ENCODE measurements at places on chromosomes 5 and 9. TPM values are rescaled to one million over a fixed set of nuclear protein-coding genes. Genes with fewer than 3 reads are reported as not detected.

DNA sequence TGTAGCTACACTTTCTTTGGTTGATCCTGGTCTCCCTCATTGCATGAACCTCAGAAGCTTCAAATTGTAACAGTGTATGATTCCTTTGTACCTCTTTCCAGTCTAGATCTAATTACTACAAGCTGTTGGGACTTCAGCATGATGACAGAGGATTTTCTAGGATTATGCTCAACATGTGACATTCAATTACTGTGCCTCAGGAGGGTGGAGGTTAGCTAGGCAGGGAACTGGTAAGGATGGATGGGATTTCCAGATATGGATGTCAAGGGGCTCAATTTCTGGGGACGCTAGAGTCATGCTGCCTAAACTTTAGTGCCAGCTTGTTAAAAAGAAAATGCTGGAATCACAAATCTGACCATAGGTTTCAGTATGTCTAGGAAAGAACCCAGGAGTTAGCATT is 29.2 kb upstream of the GLRA1 start:
- ATAC-seq = no peak

DNA sequence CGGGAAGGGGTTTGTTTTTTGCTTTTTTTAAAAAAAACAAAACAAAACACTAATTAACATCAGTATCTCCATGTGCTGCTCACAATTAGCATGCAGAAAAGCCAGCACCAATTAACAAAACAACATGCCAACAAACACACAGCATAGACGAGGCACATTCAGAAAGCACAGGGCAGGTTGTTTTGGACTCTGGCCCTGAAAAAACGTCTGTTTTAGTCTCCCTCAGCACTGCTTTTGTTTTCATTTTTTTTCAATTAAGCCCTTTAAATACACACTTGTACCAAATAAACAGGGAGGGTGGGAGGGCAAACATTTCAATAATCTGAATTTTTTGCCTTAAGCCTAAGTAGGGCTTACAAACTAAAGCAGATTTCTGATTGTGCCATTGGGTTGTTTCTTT is 309.6 kb downstream of the DTWD2 start:
- ATAC-seq = no peak

DNA sequence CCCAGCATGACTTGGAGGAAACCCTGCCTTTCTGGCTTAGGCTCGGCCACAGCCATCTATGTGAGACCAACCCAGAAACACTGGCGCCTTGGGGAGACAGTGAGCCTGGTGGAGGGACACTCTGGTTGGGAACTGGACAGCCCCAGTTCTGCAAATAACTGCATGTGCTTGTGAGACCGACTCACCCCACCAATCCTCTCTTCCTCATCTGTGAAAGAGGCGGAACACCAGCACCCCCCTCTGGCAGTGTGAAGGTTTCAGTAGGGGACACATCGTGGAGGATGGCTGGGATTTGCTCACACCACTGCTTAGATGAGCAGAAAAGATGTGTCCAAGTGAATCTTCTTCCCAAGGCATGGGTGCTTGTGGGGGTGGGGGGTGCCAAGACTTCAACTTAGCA is 43.4 kb upstream of the N4BP3 start:
- peak; percentile 38 for ATAC-seq

GRCh38 chr9:137764981-137765380 is 112.6 kb upstream of the CACNA1B start:
- ATAC-seq = peak; percentile 44

DNA sequence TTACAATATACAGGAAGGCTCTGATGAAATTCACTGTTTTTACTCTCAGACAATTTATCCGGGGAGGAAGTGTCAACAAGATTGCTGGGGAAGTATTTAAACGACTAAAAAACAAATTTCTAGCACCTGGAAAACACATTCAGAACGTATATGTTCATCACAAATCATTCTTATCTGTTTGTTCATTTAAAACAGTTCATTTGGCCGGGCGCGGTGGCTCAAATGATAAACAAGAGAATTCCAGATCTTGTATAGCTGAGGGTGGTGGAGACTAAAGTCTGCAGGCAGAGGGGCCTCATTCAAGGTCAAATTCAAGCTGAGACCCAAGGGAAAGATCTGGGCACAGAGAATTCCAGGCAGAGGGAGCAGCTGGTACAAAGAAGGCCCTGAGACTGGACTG is 90.0 kb downstream of the STK10 start:
- no peak for ATAC-seq

GRCh38 chr9:106893088-106893487 is 30.1 kb downstream of the ZNF462 start:
- no peak for ATAC-seq

GRCh38 chr5:14353726-14354474 is 210.8 kb downstream of the TRIO start:
- no peak for ATAC-seq

DNA sequence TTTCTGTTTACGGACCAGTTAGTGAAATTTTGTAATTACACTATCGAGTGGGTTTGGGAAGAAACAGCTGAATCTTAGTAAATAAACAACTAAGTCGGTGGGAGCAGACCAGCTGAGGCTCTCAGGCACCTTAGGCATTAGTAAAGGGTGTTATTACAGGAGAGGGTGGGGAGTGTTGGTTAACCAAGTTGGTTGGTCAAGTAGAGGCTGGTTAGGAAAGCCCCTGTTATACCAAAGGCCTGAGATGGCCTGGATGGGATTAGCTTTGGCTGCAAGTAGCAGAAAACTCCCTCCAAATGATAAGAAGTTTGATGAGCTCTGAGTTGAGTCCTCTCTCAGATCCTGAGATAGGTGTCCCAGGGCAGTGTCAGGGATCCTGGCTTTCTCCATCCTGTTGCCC is 81.3 kb downstream of the PPARGC1B start:
- no peak for ATAC-seq

GRCh38 chr5:163506726-163507125 is 1.3 kb downstream of the MAT2B start:
- ATAC-seq = no peak

- no peak for ATAC-seq
Measured at GRCh38 chr9:104972242-104972866, 44.4 kb upstream of the ABCA1 start.

- no peak for ATAC-seq
Measured at GRCh38 chr5:91255396-91256141, 127.5 kb downstream of the ARRDC3 start.

DNA sequence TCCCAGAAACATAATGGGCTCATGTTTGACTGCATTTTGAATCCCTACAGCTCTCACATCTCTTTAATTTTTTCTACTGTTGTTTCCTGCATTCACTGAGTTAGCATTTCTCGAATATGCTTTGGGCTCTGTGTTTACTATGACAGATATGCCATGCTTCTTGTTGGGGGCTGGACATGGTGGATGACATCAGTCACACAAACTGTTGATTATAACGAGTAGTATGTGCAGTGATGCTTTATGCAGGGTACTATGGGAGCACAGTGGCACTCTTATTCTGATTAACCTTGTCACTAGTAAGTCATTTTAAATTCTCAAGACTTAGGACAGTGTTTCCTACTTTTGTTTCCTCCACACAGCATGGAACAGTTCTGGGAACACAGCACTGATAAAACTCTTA is 295.4 kb upstream of the ZNF608 start:
- peak; percentile 76 for ATAC-seq

GRCh38 chr5:66892716-66893115 is 296.5 kb downstream of the MAST4 start:
- ATAC-seq = no peak

GRCh38 chr5:59652449-59652848 is 241.1 kb downstream of the PDE4D start:
- ATAC-seq = no peak

Gene PRDM9
- total RNA-seq = not detected

Gene ENC1
- total RNA-seq = 3.8 TPM

Data from motor neuron (in vitro differentiated cells).